ENCODE measurements at places on chromosomes 7 and 10.

GRCh38 chr7:55016061-55016745 is 2.6 kb upstream of the EGFR start:
- peaks cover 2% of the 10 kb centered on the region for H3K27me3 ChIP-seq
- no peak for DNase-seq
- H3K4me1 ChIP-seq: no peaks in the 10 kb centered on the region
- H3K27ac ChIP-seq: no peak overlapping the region

DNA sequence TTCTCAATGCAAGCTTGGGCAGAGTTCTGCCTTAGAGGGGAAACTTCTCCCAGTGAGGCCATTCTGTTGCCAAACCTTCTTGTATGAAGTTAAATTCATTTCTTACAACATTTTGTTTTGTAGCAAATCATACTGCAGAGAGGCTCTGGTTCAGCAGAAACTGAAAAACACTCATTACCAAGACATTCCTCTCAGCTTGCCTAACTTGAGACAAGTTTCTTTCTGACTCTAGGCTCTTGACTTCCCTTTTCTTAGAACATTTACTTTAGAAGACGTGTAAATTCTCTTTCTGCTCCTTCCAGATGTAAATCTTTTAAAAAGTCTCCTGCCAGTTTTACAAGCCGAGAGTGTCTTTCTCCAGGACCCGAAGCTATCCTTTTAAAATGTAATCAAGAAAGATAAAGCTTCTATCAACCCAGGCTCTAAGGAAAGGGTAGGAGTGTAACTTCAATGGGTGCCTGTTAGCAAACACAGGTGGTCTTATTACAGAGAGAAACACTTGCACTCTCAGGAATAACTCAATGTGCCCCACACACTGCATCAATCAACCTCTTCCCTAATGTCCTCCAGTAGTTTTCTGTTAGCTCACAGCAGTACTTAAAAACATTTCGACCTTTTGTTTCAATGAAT is 80.5 kb upstream of the TAS2R16 start:
- H3K27me3 ChIP-seq: no peaks in the 10 kb centered on the region
- no peak for DNase-seq
- no peaks in the 10 kb centered on the region for H3K4me1 ChIP-seq
- no peaks in the 10 kb centered on the region for H3K36me3 ChIP-seq

GRCh38 chr7:139526578-139527544 is 3.4 kb downstream of the CLEC2L start:
- DNase-seq: no peak
- H3K36me3 ChIP-seq: no peaks in the 10 kb centered on the region
- H3K27ac ChIP-seq: no peak overlapping the region
- no peak overlapping the region for H3K4me3 ChIP-seq

- H3K27ac ChIP-seq: no peak overlapping the region
- DNase-seq: no peak
- no peak overlapping the region for H3K4me3 ChIP-seq
- H3K36me3 ChIP-seq: no peaks in the 10 kb centered on the region
- no peaks in the 10 kb centered on the region for H3K4me1 ChIP-seq
These were observed 34.0 kb downstream of the PNLIPRP3 start for GRCh38 chr10:116461680-116462079.

DNA sequence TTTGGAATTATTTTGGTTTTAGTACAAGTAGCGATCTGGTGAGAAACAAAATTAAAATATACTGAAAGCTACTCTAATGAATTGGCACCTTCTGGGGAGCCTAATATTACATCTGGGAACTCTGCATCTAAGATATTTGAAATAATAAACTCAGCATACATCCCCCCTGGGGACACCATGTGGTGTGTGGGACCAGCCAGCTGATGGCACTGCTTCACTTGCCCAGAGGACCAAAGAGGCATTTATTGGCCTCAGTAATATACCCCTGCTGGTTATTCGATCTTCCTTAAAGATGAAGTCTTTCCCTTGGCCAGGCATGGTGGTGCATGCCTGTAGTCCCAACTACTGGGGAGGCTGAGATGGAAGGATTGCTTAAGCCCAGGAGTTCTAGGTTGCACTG is 195.1 kb upstream of the AUTS2 start:
- no peaks in the 10 kb centered on the region for H3K4me1 ChIP-seq
- no peak overlapping the region for H3K27ac ChIP-seq
- H3K36me3 ChIP-seq: no peaks in the 10 kb centered on the region
- no peaks in the 10 kb centered on the region for H3K27me3 ChIP-seq
- no peak for DNase-seq

GRCh38 chr10:89750441-89750840 is 49.1 kb downstream of the KIF20B start:
- H3K27me3 ChIP-seq: no peaks in the 10 kb centered on the region
- H3K36me3 ChIP-seq: peaks cover 54% of the 10 kb centered on the region
- H3K4me3 ChIP-seq: no peak overlapping the region
- H3K27ac ChIP-seq: no peak overlapping the region
- no peak for DNase-seq

GRCh38 chr10:98323221-98324164 is 55.5 kb upstream of the LOXL4 start:
- no peaks in the 10 kb centered on the region for H3K36me3 ChIP-seq
- no peak overlapping the region for H3K4me3 ChIP-seq
- H3K4me1 ChIP-seq: peaks cover 18% of the 10 kb centered on the region
- peak; percentile 79 for DNase-seq
- H3K27ac ChIP-seq: no peak overlapping the region

DNA sequence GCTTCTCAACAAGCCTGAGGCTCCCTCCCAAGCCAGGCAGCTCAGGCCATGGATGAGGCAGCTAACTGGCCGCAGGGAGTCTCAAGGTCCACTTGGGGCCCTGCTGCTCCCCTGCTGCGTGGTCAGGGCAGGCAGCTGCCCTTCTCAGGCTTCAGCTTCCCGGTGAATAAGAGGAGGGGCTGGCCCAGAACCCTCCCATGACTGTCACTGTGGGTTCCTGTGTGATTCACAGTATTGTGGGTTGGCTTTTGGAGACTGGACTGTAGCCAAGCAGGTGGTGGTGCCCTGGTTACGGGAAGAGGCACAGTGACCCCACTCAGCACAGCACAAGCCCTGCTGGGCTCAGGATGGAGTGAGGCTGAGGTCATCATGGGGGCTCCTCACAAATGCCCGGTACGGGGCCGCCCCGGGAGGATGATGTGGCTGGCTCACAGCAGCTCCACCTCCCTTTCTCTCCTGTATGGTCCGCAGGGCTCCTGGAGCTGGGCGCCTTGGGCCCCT is 189.8 kb downstream of the HECW1 start:
- H3K27me3 ChIP-seq: peaks cover 46% of the 10 kb centered on the region
- no peak overlapping the region for H3K4me3 ChIP-seq
- H3K27ac ChIP-seq: no peak overlapping the region
- no peaks in the 10 kb centered on the region for H3K4me1 ChIP-seq

Data from K562 (cell line).